ENCODE measurements at places on chromosomes 4 and X. TPM values are rescaled to one million over a fixed set of nuclear protein-coding genes. Genes with fewer than 3 reads are reported as not detected.

DNA sequence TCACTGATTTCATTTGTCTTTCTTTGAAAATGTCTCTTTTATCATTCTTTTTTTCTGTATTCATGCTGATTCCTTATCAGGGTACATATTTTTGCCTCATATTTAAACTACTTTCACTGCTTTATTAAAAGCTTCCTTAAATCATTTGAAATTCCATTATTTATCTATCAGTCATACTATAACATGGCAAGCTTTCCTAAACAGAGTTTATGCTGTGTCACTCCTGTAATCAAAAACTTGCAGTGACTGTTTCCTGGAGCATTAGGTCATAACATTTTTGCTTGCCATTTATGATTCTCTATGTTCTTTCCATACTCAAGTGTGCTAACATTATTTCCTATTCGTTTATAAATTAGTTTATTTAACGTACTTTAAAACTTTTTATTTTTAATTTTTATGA, 203.7 kb downstream of the BMPR1B start:
- DNase-seq, result no peak

The ADRA2C gene
- total RNA-seq, result not detected

DNA sequence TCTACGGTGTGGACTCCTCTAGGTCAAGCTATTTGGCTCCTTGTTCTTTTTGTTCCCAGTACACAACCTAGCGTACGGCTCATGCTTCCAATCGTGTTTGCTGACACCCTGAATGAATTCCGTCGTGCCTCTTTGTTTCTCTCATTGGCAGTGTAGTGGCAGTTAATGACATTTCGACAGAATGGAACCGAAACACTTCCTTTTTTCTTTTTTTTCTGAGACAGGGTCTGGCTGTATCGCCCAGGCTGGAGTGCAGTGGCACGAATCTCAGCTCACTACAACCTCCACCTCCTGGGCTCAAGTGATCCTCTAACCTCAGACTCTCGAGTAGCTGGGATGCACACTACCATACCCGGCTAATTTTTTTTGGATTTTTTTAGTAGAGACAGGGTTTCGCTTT, 113.3 kb upstream of the ATP6AP2 start:
- no peak for DNase-seq

DNA sequence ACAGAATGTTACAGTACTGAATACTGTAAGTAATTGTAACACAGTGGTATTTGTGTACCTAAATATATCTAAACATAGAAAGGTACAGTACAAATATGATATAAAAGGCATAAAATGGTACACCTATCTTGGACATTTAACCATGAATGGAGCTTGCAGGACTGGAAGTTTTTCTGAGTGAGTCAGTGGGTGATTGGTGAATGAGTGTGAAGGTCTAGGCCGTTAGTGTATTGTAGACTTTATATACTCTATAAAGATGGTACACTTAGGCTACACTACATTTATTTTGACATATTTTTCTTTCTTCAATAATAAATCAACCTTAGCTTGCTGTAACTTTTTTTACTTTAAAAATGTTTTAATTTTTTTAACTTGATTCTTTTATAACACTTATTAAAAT, 422.5 kb upstream of the FSTL5 start:
- no peak for DNase-seq

DNA sequence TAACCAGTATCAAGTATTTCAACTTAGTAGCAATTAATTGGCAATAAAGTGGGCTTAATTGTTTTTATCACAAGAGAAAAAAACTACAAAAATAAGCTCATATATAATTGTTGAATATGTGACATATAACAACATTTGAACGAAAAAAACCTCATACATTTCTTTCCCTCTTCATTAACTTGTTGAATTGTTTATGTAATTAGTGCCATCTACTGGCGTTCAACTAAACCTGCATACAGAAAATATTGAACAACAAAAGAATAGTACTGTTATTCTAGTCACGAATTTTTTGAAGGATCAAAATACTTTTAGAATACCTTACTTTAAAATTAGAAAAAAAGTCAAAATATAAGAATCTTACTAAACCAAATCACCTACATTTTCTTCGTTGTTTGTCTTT, 586.5 kb upstream of the FTHL17 start:
- DNase-seq, result no peak

GRCh38 chr4:140027101-140027500, 126.9 kb downstream of the MAML3 start:
- DNase-seq, result no peak

GRCh38 chrX:6777238-6778002, 242.5 kb upstream of the VCX3A start:
- no peak for DNase-seq

The MAGEC1 gene
- total RNA-seq, result not detected

- DNase-seq, result no peak
These were observed 7.1 kb downstream of the PF4V1 start for GRCh38 chr4:73860181-73860580.

DNA sequence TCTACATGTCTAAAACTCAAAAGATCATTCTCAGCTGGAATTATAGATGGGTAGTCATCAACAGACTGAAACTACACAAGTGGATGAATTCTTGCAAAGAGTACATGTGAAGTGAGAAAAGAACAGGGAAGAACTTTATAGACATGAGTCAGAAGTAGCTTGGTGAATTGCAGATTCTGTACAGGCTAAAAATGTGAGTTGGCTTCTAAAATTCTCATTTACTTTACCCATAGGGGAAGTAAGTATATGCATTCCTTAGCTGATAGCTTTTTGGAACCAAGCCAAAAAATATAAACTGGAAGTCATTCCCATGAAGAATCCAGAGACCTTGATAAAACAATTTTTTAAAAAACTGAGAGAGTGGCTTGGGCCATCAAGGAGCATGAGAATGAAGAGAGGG, 584.2 kb upstream of the FTHL17 start:
- DNase-seq, result no peak

The IL2RG gene
- total RNA-seq, result 380 TPM

DNA sequence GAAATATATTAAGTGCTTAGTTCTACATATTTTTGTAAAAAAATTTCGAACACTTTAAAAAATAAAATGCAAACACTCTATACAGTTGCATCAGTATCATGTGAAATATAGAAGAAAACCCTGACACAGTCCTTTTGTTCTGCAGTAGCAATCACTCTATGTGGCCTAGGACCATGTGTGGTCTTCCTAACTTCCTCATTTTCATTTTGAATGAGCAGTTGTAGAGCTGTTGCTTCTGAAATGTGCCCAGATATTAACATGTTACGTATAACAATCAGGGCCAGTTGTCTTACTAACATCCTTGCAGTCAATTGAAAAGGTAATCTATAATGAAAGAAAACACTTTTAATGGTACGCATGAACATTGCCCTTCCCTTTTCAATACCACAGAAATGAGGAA, 107.9 kb downstream of the ZNF827 start:
- no peak for DNase-seq

The ELK1 gene
- 37.8 TPM for total RNA-seq

- DNase-seq, result no peak
These were observed 28.1 kb downstream of the FGF2 start for GRCh38 chr4:122854447-122855352.

The GK gene
- 5.3 TPM for total RNA-seq

The FAM114A1 gene
- total RNA-seq, result 0.38 TPM

DNA sequence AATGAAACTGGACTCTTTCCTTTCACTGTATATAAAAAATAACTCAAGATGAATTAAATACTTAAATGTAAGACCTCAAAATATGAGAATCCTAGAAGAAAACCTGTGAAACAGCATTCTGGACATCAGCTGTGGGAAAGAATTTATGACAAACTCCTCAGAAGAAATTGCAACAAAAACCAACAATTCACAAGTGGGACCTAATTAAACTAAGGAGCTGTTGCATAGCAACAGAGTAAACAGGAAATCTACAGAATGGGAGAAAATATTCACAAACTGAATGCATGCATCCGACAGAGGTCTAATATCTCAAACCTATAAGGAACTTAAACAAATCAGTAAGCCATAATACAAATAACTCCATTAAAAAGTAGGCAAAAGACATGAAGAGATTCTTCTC, 851.7 kb upstream of the PCDH10 start:
- no peak for DNase-seq

DNA sequence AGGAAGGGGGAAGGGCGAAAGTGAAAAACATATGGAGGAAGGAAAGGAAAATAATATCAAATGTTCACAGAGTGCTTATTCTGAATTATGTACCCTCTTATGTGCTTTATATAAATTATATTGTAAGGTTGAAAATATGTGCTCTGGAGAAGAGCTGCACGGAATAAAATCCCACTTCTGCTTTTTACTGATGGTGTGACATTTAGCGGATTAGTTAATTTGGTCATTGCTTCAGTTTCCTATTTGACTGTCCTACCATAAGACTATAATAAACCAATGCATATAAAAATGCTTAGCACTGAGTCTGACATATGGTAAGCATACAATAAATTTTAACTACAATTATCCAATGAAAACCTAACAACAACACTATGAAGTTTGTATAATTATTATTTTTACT, 86.2 kb downstream of the NPFFR2 start:
- no peak for DNase-seq

DNA sequence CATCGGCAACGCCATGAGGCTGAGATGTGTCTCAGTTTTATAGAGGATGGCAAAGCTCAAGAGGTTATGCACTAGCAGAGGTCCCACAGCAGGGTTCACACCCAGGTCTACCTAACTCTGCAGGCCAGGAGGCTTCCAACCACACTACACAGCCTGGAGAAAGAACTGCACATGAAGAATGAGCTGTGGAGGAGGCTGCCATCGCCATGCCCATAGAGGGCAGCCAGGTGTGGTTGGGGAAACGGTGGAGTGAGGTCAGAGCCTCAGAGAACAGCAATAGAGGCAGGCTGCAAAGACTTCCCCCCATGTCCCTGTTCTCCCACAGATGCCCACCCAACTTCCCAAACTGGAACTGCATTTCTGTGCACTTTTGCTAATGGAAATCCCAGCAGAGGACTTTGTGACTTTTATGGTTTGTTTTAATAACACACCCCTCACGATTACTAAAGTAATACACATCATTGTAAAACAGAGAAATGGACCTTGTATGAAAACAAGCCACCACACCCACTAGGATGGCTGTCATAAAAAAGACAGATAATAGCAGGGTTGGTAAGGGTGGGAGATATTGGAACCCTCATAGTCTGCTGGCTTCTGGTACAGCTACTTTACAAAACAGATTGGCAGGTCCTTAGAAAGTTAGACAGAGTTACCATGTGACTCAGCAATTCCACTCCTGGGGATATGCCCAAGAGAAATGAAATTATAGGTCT, 58.9 kb upstream of the PROM1 start:
- no peak for DNase-seq

DNA sequence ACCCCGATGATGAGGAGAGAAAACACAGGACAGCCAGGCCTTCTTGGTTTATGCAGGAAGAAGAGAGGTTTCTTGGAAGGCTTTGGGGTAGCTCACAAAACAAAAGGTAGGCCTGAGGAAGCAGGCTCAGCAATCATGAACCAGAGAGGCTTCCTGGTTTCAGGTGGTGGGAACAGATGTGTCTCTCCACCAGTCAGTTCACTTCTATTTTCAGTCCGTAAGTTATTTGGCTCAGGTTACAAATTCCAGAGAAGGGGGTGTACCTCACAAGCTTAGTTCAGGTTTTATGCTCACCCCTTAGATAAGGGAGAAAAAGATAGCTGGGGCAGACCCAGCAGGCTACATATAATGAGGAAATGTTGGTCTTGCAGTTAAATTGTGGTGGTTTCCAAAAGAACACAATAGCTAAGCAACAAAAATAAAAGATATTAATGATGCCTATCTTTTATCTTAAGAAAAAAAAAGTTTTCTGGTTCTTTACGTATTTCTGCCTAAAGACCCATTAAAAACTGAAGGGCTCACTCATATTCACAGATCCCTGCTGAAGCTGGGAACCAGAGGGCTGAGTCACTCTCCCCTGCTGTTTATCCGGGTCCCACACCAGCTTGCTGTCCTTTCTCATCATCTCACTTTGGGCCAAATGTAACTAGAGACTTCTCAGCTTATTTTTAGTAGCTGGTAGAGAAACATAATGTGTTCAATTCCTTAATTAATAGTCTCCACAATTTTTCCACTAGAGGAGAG, 177.0 kb downstream of the CAMK2D start:
- DNase-seq, result no peak

The GASK1B gene
- not detected for total RNA-seq
